Urinary bladder (tissue), 4 donors: ENCODE measurements at places on chromosomes 4 and X. TPM values are rescaled to one million over a fixed set of nuclear protein-coding genes. Genes with fewer than 3 reads are reported as not detected.

DNA sequence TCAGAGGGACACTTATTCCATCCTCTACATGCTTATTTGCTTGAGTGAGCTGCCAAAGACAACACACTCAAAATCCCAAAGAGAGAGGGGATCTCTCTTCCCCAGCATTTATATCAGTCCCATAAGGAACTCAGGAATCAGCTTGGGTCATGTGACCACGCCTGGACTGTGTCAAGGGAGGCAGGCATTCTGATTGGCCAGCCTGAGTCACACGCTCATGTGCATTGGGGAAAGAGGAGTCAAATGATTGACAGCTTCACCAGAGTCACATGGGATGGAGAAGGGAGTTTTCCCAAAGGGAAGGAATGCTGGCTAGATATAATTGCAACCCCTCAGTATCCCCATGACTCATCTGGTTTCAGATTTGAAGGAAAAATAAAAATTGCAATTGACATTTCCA is 49.0 kb downstream of the RWDD4 start:
- DNase-seq = no peak

Gene TRPC5OS
- polyA plus RNA-seq = not detected

DNA sequence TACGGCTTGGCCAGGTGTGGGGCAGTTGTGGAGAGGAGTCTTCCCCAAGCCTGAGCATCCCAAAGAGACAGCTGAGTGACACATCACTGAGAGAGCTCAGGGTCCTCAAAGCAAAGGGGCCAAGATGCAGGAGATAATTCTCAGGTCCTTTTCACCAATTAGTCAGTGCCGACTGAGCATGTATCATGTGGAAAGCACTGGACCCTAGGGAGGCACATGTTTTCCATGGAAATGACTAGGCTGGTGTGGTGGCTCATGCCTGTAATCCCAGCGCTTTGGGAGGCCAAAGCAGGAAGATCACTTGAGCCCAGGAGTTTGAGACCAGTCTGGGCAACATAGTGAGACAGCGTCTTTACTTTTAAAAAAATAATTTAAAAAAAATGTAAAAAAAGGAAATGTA is 67.3 kb upstream of the PRPS1 start:
- no peak for DNase-seq

Gene H2BW2
- polyA plus RNA-seq = not detected

Gene CSAG1
- not detected for polyA plus RNA-seq

Gene SSX4
- not detected for polyA plus RNA-seq

Gene RAI2
- 54.3 TPM for polyA plus RNA-seq

- no peak for DNase-seq
Measured at GRCh38 chrX:123083924-123084323, 100.2 kb upstream of the GRIA3 start.

GRCh38 chr4:165766976-165767375 is 106.1 kb upstream of the TLL1 start:
- no peak for DNase-seq

DNA sequence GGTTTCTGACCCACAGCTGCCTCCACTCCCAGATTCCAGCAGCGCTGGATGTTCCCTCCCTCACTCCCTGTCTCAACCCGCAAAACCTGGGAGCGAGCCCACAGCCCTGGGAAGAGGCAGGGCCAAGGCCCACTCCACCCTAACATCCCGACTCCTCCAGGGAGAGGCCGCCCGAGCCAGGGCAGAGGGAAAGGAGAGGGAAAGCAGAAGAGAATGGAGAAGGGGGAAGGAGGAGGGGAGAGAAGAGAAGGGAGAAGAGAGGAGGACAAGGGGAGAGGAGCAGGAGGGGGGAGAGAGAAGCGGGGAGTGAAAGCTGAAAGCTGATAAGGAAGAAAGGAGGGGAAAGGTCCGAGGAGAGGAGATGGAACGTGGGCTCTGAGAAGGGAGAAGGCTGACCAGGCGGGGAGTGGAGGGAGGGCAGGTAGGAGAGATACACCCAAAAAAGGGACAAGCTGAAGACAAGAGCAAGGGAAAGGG is 120.2 kb upstream of the PJA1 start:
- peak; percentile 50 for DNase-seq

- no peak for DNase-seq
Measured at GRCh38 chr4:4333265-4333706, 43.2 kb downstream of the ZBTB49 start.

GRCh38 chr4:74364652-74365491 is at the start of gene EREG:
Gene EREG, plus strand, starts transcription at chr4:74365145. Its CDS starts 164 bp downstream, at chr4:74365309.
- no peak for DNase-seq

Gene OTUD6A
- not detected for polyA plus RNA-seq

- no peak for DNase-seq
Measured at GRCh38 chr4:140092094-140092851, 61.7 kb downstream of the MAML3 start.

- DNase-seq = no peak
Measured at GRCh38 chrX:7147413-7147977, at the start of gene STS. Gene STS, plus strand, starts transcription at chrX:7147712. Its CDS starts 105,488 bp downstream, at chrX:7253200.

DNA sequence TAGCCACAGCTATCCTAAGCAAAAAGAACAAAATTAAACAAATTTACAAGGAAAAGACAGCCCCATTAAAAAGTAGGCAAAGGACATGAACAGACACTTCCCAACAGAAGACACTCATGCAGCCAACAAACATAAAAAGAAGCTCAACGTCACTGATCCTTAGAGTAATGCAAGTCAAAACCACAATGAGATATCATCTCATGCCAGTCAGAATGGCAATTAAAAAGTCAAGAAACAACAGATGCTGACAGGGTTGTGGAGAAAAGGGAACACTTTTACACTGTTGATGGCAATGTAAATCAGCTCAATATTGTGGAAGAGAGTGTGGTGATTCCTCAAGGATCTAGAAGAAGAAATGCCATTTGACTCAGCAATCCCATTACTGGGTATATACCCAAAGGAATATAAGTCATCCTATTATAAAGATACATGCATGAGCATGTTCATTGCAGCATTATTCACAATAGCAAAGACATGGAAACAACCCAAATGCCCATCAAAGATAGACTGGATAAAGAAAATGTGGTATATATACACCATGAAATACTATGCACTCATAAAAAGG is 163.0 kb upstream of the TET2 start:
- no peak for DNase-seq

Gene CT45A10
- not detected for polyA plus RNA-seq
